ENCODE measurements at places on chromosomes 5 and 9. TPM values are rescaled to one million over a fixed set of nuclear protein-coding genes. Genes with fewer than 3 reads are reported as not detected.

Gene NCS1
- total RNA-seq, result 95.2 TPM

Gene AQP7
- 0.33 TPM for total RNA-seq

Gene FLT4
- total RNA-seq, result 10.1 TPM

Gene HSPB3
- total RNA-seq, result 1.4 TPM

Gene SLC31A2
- 27.7 TPM for total RNA-seq

Gene SERF1B
- 92.6 TPM for total RNA-seq

Gene PCDHAC2
- 27.1 TPM for total RNA-seq

Gene ITGA1
- total RNA-seq, result 22.1 TPM

Gene STPG3
- total RNA-seq, result not detected

Gene PDE6A
- total RNA-seq, result 0.10 TPM

Gene IL9
- total RNA-seq, result not detected

Gene PDCD1LG2
- 0.22 TPM for total RNA-seq

Gene GOLM1
- 113 TPM for total RNA-seq

Gene MAMDC4
- 1.6 TPM for total RNA-seq

Gene ACSL6
- 103 TPM for total RNA-seq

Gene ANKRD18A
- 4.6 TPM for total RNA-seq

Gene PRDM12
- total RNA-seq, result 2.4 TPM

Gene TRIM7
- total RNA-seq, result 1.8 TPM
